ENCODE measurements at places on chromosomes 5 and 9.

DNA sequence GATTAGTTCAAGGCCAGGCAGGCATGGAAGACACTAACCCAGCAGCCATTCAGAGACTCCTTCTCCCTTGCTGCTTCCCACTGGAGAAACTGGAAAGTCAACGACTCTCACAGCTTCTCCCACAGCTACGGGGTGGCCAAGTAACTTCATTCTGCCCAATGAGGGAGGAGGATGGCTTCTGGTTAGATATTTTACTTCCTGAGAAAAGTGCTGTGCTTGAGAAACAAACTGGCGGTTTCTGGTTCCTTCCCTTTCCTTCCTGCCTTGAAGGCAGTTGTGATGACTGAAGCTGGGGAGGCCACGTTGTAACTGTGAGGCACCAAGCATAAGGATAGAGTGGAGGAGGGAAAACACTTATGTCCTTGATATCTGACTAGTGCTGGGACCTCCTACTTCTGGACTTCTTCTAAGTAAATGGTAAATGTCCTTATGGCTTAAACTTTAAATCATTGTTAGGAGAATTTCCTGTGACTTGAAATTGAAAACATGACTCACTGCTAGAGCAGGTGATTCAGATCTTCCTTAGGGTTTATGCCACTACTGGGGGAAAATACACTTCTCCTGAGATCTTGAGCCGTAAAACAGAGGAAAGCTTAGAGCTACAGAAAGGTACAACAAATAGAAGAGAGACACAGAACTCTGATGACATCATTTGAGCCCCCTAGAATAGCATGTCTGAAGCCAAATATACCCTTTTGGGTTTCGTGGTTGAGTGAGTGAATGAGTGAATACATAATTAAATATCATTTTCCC is 3.1 kb upstream of the GNPDA1 start:
- peak; percentile 60 for DNase-seq

- no peak for DNase-seq
These were observed 5.7 kb downstream of the SRP19 start for GRCh38 chr5:112866739-112867138.

- DNase-seq = no peak
These were observed 121.7 kb downstream of the ADAMTS6 start for GRCh38 chr5:65359981-65360380.

DNA sequence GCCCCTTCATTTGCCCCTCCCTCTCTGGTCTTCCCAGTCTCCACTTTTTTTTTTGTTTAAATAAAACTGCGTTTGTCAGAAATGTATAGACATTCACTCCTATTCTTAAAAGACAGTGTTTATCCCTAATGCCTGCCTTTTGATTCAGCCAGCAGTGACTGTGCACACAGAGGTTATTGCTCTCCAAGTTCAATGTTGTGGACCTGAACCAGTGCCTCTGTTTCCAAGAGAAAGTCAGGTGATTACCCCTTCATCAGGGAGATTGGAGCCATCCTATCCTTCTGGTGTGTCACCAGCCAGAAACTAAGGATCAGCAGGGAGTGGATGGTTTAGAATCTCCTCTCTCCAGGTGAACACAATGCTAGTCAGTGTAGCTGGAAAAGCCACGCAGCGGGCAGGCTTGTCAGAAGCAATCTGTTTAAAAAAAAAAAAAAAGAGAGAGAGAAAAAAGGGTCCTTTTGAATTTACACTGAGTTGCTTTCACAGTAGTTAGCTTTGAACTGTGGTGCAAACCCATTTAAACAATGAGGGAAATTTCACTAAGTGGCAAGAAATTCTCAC is 167.5 kb upstream of the DMRT1 start:
- no peak for DNase-seq

GRCh38 chr5:66960369-66961137 is 236.0 kb downstream of the CD180 start:
- no peak for DNase-seq

DNA sequence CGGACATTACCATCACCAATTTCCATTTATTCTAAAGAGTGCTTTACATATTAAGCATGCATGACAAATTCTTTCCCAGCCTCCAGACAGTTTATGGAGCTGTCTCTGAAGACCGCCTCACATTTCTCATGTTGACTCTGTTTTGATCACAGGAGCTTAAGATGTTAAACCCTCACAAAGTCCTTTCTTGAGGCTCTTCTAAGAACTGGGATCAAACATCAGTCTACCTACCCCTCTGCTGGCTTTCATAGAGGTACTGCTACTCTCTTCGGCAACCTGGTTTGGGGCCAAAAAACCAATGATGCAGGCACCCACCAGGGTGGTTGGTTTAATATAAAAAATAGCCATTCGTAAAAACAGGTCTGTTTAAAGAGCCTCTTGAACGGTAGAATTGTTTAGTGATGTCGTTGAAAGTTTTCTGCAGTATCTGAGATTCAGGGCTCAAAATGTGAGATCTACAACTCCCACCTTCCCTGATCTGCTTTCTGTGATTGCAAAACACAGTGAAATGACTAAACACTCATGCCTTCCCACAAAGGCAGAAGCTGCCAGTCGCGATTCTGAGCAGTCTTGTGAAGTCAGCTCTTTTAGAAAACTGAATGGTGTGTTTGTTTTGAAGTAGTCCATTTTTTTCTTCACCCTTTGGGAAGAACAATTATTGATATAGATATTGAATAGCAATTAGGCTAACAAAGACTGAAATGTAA is 3.5 kb downstream of the RXFP3 start:
- DNase-seq = no peak

DNA sequence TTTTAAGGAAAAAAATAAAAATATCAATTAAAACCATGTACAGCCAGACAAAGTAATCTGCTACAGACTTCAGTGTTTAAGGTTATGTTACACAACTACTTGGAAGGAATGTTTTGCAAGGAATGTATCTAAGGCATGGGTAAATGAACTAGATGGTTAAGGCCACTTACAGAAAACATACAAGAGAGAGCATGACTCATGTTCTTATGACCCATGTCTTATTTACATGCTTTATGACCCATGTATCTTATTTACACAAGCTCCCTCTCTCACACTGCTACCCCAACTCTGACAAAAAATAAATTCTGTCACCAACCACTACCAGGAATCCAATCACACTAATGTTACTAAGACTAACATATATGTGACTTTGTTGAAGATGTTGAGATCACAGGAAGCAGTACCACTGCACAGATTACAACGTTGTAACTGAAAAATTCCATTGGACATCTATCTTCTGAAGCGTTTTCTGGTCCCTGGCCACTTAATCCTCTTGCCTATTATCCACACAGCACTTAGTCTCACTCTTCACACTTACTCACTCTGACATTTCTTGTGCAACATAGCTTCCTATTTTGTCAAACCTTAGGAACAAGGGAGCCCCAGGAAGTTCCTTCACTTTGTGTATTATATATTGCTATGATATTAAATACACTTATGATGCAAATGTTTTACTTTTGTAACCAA is 1630.1 kb upstream of the C9orf72 start:
- no peak for DNase-seq

DNA sequence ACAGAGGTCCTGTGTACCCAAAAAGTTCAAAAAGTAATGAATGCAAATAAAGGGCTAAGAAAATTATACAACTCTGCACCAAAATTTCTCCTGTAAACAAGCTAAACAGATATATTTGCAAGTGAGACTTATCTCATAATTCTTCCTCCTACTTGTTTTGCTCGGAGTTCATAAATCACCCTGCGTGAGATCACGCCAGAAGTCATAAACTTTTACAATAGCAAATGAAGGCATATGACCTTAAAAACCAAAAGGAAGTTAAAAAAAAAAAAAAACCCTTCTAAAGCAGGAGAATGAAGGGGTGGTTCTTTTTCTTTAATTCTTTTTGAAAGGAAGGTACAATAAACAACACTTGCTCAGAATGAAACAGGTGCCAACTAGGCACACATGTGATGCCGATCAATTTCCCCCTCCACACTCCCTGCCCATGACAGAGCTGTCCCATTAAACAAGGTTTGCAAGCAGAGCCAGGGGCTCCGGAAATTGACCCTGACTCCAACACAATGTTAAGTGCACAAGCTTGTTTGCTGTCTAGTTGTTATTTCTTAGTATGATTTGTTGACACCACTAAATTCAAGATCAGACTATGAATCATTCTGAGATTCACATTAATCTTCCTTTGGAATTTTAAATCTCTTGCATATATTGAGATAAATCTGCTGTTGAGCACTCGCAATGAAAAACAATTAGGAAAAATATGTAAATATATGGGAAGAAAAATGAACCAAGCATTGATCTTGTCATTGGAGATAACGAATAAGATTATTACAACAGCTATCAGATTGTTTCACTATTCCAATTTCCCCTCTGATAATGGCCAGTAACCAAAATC is 46.3 kb downstream of the DROSHA start:
- DNase-seq = no peak

DNA sequence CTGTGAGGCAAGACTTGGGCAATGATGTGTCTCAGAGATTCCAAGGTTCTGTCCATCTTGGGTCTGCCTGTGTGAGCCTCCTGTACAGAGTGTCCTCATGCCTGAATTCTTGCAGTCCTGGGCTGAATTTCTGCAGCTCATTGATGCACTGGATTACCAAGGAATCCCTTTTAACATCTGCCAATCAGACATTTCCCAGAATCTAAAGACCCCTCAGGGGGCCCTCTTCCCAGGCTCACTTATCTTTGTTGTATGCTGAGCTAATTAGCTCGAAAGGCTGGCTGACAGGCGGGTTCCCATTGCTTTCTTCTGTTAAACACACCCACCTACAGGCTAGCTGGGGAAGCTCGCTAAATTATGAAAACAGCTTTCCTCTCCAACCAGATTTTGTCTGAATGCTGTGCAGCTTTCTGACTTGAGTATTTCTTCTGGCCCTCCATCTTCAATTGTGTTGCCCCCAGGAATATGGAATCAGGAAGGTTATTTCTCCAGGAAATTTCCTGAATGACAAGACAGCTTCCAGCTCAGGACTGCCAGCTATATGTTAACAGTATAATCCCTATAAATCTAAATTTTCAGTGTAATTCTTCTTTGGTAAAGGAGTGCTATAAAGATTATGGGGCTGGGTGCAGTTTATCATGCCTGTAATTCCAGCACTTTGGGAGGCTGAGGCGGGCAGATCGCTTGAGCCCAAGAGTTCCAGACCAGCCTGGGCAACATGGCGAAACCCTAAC is at the start of gene LIX1:
LIX1 (minus strand) TSS at position 91 of the 734 bp plus-strand sequence; CDS start at position 56, 35 bp downstream.
- peak; percentile 72 for DNase-seq

DNA sequence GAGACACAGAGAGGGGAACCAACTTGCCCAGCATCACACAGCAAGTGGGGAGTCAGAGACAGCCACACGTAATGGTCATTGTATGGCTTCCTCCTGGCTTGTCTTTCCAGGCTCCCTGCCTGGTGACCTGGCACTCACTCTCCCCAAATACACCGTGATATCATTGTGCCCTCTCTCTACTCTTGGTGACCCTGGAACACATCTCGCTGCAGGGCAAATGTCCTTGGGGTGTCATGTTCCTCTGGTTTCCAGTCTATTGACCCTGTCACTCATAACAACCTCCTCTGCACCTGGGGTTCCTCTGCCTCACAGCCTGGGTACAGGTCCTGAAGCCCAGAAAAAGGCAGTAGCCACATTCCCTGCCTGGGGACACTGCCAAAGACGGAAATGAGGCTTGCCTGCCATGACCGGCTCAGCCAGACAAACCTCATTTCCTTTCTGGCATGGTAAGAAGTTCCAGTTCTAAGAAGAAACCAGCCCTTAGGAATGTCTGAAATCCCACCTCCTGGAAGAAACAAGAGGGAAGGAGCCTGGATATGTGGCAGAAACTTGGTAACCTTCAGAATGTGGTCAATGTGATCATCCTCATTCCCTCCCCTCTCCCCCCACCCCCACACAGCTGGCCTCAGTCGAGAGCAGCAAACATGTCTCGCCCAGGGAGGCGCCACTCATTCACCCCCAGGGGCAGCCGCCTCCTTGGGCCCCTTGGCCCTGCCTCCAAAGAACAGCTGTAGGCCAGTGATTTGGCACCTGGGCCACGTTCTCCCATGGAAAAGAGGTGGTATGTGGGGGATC is 30.6 kb upstream of the SMU1 start:
- DNase-seq = no peak

DNA sequence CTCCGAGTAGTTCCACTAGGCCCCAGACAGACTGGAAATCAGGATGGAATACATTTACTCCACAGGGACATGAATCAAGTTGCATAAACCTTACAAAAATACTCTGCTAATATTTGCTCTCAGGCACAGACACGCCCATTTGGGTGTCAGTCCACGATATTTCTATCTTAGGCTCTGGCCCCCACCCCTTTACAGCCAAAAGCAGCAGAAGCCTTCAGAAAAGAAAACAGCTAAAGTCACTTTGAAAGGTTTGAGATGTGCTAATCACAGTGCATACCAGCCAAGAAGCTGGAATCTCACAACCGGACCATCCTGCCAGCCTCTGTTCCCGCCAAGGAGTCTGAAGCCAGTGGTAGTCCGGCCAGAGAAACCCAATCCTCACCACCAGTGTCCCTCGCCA is 22.6 kb downstream of the PTPN3 start:
- no peak for DNase-seq

DNA sequence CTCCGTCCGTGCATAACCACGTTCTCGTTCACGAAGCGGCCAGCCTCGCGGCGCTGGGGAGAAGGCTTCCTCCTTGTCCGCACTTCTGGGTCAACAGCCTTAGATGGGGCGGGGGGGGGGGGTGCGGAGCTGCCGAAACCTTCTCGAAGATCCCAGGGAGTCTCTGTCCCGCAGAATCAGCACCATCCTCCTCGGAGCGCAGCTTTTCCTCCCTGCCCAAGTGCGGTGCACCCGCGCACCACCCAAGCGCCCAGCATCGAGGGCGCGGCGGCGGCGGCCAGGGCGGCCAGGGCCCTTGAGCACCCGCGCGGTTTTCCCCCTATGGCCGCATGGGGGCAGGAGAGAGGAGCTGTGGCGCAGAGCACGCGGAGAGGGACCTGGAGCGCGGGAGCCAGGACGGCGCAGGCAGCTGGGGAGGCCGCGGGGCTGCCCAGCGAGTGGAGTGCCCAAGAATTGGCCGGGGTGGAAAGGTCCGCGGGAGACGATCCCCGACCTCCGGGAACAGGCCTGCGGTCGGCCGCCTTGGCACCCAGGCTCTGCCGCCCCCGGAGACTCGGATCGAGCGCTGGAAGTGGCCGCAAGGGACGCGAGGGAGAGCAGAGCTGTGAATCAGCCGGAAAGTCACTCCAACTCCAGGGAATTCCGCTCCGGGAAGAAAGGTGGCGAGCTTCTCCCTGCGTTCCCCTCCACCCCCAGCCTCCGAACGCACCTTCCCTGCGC is 43.1 kb downstream of the TMEM174 start:
- peak; percentile 86 for DNase-seq

- no peak for DNase-seq
These were observed 54.0 kb downstream of the SHOC1 start for GRCh38 chr9:111740739-111741138.
